ENCODE measurements at places on chromosomes 3 and 15.

DNA sequence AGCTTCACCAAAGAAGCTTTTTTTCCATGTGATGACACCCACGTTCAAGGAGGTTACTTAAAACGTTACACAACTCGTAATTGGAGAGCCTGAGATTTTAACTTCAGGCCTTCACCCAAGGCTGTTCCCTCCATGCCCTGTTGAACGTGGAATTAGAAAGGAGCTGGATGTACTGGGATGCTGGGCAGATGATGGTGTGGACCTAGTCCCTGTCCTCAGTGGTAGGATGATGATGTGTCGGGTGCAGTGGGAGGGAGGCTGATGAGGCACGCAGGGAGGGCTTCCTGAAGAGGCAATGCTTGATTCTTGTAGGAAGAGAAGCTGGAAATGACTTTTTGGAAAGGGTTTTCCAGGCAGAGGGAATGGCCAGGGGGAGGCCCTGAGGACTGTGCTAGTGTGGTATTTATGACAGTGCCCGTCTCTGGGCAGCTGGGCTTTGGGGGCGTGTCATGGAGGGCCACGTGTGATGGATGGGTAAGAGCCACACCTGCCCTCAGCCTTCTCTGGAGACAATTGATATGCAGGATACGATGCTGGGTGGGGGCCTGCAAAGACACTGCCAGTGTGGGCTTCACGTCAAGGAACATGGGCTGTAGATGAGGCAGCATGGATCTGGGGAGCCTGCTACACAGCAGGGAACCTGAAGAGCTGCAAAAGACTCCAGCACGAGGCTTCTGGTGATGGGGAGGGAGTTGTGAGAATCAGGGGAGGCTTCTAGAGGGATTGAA lies 15.3 kb downstream of the SYNM start:
- DNase-seq: no peak

DNA sequence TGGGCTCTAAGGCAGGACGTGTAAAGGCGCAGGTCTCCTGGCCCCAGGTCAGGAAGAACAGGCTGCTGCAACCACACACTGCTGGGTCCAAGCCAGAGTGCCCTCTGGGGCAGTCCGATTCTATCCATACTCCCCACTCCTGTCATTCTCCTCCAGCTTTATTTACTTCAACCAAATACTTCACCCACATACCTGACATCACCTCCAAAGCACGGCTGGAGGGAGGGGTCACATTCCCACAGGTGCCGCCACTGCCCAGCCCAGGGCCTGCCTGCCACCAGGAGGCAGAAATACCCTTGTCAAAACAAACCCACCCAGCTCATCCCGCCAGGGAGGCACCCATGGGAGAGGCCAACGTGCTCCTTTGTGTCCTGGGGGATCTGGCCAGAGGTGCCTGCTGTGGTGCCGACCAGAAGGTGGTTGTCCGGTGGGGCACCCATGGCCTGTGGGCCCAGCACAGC lies 100.4 kb downstream of the DAPK2 start:
- DNase-seq: no peak

DNA sequence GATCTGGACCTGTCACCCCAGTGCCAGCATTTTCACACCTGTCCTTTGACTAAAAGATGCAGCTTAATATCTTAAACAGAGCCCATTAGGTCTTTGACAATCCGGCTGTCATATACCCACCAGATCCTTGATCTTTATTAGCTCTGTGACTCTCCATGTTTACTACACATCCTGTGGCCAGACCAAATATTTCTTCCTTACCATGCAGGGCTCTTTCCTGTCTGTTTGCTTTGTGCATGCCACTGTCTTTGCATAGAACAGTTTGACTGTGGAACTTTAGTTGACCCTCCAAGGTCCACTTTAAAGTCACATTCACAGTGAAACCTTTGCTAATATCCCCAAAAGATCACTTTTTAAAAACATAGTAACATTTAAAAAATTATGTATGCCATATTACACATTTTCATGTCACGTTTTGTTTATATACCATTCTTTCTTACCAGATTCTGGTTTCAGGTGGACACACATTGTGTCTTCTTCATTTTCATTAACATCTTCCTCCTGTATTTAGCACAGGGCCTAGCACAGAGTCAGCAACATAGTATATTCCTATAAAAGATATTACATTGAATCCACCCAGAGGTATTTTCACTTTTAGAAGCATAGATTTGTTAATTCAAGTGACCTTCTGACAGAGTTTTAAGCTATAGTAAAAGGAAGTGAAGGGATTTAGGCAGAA lies 95.8 kb downstream of the RAP2B start:
- DNase-seq: no peak

GRCh38 chr15:49644364-49644794 lies 23.5 kb downstream of the DTWD1 start:
- DNase-seq: no peak

DNA sequence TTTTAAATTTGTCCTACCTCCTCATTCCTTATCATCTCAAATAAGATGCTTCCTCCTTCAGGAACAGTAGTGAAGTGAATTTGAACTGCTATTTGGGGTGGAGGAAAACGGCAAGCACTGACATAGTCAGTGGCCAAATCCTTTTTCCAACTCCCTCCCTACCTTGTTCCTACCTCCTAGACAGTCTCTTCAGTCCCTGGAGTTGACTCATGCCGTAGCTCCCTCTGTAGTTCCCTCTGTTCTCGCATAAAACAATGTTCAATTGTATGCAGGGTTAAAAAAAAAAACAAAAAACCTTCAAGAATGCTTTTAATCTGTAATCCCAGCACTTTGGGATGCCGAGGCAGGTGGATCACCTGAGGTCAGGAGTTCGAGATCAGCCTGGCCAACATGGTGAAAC lies 1.4 kb downstream of the UBR1 start:
- DNase-seq: no peak

- DNase-seq: peak; percentile 30
Observed at GRCh38 chr3:65953881-65954733, 84.6 kb downstream of the MAGI1 start.

- DNase-seq: no peak
Observed at GRCh38 chr3:56282341-56282740, 185.9 kb downstream of the ERC2 start.

DNA sequence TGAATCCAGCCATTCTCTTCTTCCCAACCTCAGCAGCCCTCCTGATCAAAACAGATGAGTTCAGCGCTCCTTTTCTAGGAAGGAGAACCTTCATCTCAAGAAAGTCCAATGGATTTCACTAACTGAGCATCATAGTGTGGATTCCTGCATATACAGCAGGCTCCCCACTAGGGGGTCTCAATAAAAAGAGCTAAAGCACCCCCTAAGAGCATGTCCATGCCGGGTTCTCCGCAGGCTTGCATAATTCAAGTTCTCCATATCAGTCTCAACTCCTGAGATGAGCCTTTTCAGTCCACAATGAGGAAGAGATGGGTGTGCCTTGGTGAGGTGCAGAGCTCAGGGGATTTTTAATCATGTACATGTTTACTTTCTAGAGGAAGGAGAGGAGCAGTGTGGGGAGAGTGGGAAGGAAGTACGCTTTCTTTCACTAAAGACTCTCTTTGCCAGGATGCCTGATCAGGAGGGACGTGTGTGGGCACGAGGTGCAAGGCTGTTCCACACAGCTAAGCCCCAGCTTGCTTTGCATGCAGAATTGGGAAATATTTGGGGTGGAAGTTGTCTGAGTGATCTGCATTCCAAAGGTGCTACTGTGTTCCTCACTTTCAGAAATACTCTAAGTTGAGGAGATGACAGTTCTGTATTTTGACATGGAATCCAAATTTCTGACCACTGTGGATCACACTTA lies 563.5 kb downstream of the OCA2 start:
- no peak for DNase-seq
